ENCODE measurements at places on chromosomes 7 and 10.

DNA sequence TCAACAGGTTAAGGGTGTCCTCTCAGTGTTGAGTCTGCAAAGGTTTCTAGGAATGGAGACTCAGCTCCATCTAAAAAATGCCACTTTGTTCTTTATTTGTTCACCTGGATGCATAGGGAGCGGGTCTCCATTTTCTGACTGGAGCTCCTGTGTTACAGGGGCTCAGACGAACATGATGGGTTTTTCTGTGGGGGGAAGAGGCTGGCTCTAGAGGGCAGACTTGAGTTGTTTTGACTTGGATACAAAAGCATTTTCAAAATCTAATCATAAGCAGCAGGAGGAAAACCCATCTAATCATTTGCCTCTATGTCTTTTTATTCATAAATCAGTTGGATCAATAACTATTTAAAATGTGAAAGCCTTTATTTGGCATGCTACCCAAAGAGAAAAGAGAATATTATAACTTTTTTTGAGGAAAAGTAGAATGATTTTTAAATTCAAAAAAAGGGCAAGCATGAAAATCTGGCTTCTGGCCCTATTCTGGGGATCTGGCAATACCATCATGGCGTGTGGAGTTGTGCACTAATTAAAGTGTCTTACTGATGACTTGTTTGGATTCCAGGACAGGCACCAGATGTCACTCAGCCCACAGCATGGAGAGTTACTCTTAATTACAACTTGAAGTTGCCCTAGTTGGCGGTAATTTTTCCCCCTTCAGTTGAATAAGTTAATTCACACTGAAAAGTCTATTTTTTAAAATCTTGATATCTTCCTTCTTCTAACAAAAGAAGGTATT, 594.9 kb downstream of the REEP3 start:
- H3K4me3 ChIP-seq: no peak overlapping the region
- H3K4me1 ChIP-seq: no peaks in the 10 kb centered on the region
- no peaks in the 10 kb centered on the region for H3K27me3 ChIP-seq
- no peaks in the 10 kb centered on the region for H3K36me3 ChIP-seq
- no peak overlapping the region for H3K27ac ChIP-seq

DNA sequence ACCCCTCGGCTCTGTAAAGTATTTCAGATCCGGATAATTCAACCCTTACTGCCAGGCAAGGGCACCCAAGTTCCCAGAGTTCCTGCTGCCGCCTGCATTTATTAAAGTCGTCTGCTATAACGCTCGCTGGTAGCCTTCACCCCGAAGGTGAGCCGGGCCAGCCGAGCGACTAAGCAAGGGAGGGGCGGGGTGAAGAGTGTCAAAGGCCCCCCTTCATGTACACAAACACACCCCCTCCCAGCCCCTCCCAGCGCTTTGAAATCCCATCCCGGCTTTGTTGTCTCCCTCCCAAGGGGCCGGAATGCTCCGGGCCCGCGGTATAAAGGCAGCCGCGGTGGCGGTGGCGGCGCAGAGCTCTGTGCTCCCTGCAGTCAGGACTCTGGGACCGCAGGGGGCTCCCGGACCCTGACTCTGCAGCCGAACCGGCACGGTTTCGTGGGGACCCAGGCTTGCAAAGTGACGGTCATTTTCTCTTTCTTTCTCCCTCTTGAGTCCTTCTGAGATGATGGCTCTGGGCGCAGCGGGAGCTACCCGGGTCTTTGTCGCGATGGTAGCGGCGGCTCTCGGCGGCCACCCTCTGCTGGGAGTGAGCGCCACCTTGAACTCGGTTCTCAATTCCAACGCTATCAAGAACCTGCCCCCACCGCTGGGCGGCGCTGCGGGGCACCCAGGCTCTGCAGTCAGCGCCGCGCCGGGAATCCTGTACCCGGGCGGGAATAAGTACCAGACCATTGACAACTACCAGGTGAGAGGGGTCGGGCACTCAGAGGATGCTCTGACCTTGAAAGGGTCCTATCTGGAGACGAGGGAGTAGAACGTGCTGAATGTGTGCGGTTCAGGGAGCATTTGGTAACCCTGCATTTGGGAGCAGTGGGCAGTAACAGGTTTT, at the start of gene DKK1:
Gene DKK1 (plus strand): TSS at position 349 of the 889 bp plus-strand sequence. CDS start 154 bp downstream, at position 503.
- no peaks in the 10 kb centered on the region for H3K36me3 ChIP-seq
- H3K27me3 ChIP-seq: peaks cover 61% of the 10 kb centered on the region
- no peak within 1 kb of the TSS for H3K4me3 ChIP-seq
- no peak for DNase-seq
- H3K27ac ChIP-seq: no peak within 1 kb of the TSS
- H3K4me1 ChIP-seq: peaks cover 11% of the 10 kb centered on the region

DNA sequence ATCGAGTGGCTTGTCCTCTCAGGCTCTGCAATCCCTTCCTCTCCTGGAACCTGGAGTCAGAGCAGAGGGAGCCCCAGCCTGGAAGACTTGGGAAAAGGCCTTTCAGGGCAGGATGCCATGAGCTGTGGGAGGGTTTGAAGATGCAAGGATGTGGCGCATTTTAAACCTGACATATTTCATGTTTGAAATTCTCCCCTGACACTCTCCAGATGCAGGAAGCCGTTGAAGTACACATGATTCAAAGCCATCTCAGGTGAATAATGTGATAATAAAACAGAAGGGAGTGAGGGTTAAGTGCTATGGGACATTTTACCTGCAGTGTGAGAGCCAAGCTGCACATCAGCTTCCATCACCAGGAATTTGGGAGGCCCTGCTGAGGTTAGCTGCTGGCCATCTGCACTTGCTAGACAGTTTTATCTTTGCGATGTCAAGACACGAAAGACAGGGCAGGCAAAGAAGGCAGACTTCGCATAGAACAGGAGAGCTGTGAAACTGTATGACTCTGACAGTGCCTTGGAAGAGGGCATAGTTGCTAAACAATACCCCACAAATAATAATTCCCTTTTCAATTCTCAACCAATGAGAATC, 159.1 kb upstream of the GDF10 start:
- DNase-seq: no peak
- H3K4me3 ChIP-seq: no peak overlapping the region
- no peaks in the 10 kb centered on the region for H3K4me1 ChIP-seq
- H3K27me3 ChIP-seq: no peaks in the 10 kb centered on the region
- H3K36me3 ChIP-seq: no peaks in the 10 kb centered on the region

GRCh38 chr10:77248104-77248790, 389.4 kb downstream of the KCNMA1 start:
- no peaks in the 10 kb centered on the region for H3K4me1 ChIP-seq
- no peak for DNase-seq
- no peak overlapping the region for H3K27ac ChIP-seq
- H3K27me3 ChIP-seq: peaks cover 7% of the 10 kb centered on the region

DNA sequence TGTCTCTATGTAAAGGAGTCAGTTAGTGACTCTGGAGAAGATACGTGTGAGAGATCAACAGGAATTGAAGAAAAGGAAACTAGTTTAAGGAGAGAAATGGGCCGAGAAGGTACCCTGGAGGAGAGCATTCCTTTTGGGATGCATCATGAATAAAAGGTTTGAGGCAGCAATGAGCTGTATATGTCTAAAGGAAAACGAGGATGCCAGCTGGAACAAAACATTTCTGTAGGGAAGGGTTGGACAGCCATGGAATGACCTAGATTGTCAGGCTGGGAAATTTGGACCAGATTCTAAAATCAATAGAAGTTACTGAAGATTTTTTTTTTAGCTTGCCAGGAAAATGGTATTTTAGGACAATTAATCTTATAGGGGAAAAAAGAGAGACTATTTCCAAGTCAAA, 17.2 kb upstream of the MPP7 start:
- no peak overlapping the region for H3K4me3 ChIP-seq
- H3K36me3 ChIP-seq: peaks cover 2% of the 10 kb centered on the region
- peaks cover 4% of the 10 kb centered on the region for H3K4me1 ChIP-seq
- H3K27ac ChIP-seq: no peak overlapping the region

GRCh38 chr7:4140933-4141332, 541.2 kb upstream of the FOXK1 start:
- H3K4me3 ChIP-seq: no peak overlapping the region
- peaks cover 3% of the 10 kb centered on the region for H3K4me1 ChIP-seq
- no peak overlapping the region for H3K27ac ChIP-seq
- DNase-seq: no peak

GRCh38 chr7:29538389-29538788, 25.2 kb upstream of the PRR15 start:
- peaks cover 22% of the 10 kb centered on the region for H3K27me3 ChIP-seq
- H3K27ac ChIP-seq: no peak overlapping the region
- no peaks in the 10 kb centered on the region for H3K4me1 ChIP-seq
- no peaks in the 10 kb centered on the region for H3K36me3 ChIP-seq
- no peak overlapping the region for H3K4me3 ChIP-seq

DNA sequence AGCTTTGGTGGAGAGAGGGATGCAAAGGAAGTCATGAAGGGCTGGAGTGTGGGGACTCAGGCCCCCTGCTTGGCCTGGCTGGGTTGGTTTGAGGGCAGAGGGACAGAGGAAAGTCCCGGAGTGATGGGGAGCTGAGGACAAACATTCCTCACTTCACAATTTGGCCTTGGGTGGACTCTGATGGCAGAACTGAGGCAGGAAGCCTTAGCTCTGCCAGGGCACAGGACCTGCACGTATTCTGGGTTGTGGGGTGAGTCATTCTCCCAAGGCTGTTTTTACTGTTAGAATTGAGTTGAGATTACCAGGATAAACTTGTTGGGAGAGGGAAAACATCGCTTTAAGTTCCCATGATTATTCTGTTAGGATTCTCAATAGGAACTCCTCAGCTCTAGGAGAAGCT, 2.6 kb downstream of the GOLGA7B start:
- H3K27ac ChIP-seq: peak overlapping the region; percentile 88
- peaks cover 13% of the 10 kb centered on the region for H3K36me3 ChIP-seq
- peaks cover 45% of the 10 kb centered on the region for H3K4me1 ChIP-seq
- H3K4me3 ChIP-seq: peak overlapping the region; percentile 82

DNA sequence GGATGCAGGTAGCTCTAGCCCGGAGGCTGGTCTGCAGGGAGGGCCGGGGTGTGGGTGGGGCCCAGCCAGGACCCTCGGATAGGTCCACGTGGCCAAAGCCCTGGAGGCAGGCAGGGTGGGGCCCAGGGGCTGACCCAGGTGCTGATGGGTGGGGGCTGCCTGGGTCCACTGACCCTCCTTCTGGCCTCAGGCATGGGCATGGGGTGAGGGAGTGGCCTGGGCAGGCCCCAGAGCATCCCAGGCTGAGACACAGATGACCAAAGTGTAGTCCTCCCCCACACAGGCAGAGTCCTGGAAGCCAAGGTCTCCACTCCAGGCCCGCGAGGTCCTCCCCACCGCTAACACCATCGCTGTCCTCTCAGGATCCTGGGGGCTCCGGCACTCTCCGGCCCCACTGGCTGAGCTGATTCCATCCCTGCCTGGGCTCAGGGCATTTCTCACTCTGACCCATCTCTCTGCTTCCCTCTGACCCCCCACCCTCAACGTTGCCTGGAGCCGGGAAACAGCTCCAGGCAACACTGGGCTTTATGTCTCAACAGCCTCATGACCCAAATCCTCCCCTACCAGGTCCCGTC, 20.7 kb upstream of the PPP2R2D start:
- no peaks in the 10 kb centered on the region for H3K4me1 ChIP-seq
- H3K27me3 ChIP-seq: peaks cover 7% of the 10 kb centered on the region
- H3K27ac ChIP-seq: no peak overlapping the region
- no peak overlapping the region for H3K4me3 ChIP-seq
- no peaks in the 10 kb centered on the region for H3K36me3 ChIP-seq

- no peak overlapping the region for H3K27ac ChIP-seq
- H3K4me3 ChIP-seq: no peak overlapping the region
These were observed 135.8 kb downstream of the PLCE1 start for GRCh38 chr10:94129393-94130130.

GRCh38 chr7:1463676-1464223, 4.5 kb upstream of the MICALL2 start:
- peaks cover 13% of the 10 kb centered on the region for H3K4me1 ChIP-seq
- no peak overlapping the region for H3K27ac ChIP-seq
- H3K36me3 ChIP-seq: no peaks in the 10 kb centered on the region
- H3K4me3 ChIP-seq: no peak overlapping the region
- H3K27me3 ChIP-seq: no peaks in the 10 kb centered on the region
- DNase-seq: no peak

DNA sequence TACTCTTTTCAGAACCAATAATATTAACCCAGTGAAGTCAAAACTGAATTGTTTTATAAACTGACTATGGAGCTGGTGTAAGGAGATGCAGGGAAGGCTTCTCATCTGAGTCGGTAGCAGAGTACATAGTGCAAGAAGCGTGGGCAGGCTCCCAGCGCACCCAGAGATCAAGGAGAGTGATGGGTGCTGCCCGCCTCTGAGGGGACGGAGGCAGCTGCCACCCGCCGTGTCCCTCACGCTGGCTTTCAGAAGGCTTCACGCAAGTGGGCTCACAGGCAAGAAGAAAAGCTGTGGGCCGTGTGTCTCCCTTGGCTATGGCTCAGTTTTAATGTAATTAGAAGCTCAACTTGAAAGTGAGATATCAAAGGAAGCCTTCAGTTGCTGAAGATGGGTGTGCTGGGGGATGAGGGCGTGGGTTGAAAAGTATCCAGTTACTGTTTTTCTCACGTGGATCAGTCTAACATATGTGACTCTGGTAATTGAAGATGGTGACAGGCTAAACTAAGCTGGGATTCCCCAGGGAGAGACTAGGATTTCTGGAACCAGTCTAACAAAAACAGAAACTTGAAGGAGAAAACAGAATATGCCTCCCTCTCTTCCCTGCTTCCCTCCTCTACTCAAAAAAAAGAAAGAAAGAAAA, 159.9 kb downstream of the MGMT start:
- no peaks in the 10 kb centered on the region for H3K36me3 ChIP-seq
- H3K4me1 ChIP-seq: peaks cover 2% of the 10 kb centered on the region
- H3K27me3 ChIP-seq: no peaks in the 10 kb centered on the region
- no peak overlapping the region for H3K4me3 ChIP-seq
- no peak overlapping the region for H3K27ac ChIP-seq

- no peak overlapping the region for H3K27ac ChIP-seq
- H3K27me3 ChIP-seq: peaks cover 45% of the 10 kb centered on the region
- DNase-seq: no peak
- H3K4me1 ChIP-seq: no peaks in the 10 kb centered on the region
- no peak overlapping the region for H3K4me3 ChIP-seq
- no peaks in the 10 kb centered on the region for H3K36me3 ChIP-seq
These were observed 118.2 kb downstream of the SNX10 start for GRCh38 chr7:26409661-26410547.

DNA sequence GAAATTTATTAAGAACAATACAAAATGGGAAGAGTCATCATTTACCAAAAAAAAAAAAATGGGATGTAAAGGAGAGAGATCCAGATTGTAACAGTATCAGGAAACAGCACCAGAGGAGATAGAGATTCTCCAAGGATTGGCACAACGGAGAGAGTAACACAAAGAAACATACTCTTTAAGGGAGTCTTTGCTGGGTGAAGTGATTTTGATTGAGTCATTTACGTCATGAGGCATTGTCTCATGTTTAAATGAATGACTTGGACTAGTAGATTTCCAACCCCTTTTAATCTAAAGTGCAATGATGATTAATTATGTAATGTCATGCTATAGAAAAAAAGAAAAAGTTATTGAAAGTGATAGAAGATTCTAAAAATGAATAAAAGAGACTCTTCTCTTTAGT, 68.8 kb downstream of the ITGB8 start:
- no peak for DNase-seq
- H3K4me1 ChIP-seq: no peaks in the 10 kb centered on the region
- no peaks in the 10 kb centered on the region for H3K27me3 ChIP-seq

DNA sequence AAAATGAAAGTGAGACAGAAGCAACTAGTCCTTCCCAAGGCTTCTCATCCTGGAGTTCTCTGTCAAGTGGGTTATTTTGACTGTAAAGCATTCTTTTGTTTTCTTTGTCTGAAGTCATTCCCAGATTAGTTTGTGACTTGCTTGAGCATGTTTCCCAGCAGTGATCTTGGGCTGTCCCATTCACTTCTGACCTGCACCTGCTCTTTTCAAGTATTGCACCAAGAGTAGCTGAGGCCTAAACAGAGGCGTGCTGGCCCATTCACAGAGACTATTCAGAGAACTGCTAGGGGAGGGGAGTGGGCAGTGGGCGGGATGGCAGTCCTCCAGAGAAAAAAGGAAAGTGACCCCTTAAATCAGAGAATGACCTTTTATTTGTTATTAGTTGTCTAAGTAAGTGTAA, 61.3 kb downstream of the CACNA2D1 start:
- H3K4me3 ChIP-seq: no peak overlapping the region
- H3K36me3 ChIP-seq: no peaks in the 10 kb centered on the region
- no peaks in the 10 kb centered on the region for H3K4me1 ChIP-seq
- H3K27me3 ChIP-seq: no peaks in the 10 kb centered on the region
- no peak for DNase-seq

All from activated CD4-positive, alpha-beta T cell treated with anti-CD3 and anti-CD28 coated beads, Interleukin-2, amount 10 ng/mL, durations not matched to agents 7 days and 5 days (primary cell).